Brain microvascular endothelial cell (primary cell): ENCODE measurements at places on chromosomes 2 and 18.

DNA sequence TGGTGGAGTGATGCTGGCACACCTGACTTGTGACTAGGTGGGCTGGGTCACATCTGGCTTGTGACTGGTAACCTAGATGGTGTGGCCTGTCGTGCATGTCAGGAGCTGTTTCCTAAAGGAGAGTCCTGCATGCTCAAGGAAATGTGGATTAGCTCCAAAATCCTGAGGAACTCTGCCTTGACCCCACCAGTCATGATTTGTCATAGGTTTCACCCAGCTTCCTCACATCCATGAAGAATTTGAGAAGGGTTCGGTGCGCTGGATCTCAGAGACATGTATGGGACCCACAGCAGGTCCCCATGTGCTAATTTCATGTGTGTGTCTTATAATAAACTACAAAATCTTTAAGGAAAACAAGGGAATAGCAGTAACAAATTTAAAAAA, 107.2 kb downstream of the COL6A3 start:
- no peak for DNase-seq

DNA sequence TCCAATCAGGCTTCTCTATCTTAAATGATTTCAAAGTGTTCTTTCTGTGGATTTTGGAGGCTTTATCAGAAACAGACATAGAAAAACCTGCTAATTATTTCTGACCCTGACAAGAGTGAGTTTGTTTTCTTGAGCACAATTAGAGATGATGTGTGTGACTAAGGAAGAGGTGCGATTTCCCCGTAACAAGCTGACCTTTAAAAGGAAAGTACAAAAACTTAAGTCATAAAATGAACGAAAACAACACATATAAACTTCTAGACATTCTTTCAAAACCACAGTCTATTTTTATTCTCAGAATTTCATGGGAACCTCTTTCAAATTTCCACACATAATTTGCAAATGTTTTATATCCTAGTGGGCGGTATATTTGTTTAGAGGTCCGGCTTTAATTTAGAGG, 604.8 kb downstream of the CPS1 start:
- peak; percentile 20 for DNase-seq

DNA sequence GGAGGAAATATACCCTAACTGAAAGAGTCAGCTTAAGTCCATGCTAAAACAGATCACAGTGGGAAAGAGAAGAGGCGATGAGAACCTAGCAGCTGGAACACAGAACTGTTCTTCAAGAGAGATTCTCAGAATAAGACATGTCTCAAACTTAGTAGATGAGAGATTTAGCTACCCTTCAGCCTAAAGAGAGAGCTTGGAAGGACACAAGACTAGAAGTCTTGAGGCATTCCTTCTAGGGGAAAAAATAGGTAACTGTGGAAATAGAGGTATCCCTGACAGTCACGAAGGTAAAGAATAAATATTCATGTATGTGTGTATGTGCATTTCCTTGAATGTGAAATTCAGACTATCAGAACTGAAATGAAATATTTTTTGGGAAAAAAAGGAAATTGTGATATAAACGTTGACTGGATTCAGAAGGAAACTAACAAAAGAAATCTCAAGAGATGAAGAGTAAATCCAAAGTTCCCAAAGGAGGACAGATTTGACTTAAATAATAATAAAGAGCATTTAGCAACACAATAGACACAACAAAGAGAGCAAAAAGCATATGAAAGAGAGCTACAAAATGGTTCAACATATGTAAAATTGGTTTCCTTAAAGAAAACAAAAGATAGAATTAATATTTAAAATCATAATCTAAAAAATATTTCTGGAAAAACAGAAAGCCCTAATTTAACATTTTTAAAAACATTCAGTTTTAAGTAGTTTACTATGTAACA, 258.7 kb downstream of the LRP1B start:
- DNase-seq = no peak

- DNase-seq = no peak
Observed at GRCh38 chr2:98685930-98686887, 44.7 kb downstream of the MGAT4A start.

DNA sequence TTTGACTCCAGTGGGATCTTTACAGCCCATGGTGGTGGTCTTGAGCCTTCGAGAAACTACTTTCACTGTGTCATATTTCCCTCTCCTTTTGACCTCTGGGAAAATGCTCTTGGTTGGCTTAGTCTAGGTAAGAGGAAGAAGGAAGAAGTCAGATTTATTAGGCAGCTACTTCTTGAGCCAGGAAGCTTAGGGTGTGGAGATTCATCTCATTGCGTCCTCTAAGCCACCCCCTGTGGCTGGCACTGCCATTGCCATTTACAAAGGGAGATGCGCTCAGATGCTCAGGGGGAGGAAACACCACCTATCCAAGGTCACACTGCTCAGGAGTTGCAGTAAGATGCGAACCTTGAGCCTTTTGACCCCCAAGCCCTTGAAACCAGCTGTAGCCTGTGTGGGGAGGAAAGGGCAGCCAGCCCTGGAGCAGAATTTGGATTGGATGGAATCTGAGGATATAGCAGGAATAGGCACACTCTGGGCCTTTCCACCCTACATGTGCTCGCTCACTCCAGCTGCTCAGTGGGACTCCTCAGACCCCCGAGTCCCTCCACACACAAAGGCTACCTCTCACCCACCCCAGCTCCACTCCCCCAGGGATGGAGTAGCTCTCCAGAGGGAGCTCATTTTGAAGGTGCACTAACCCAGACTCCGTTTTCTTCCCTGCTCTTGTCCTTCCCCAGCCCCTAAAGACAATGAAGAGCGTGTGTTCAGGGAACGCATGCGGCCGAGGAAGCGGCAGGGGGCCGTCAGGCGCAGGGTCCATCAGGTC, 321.3 kb upstream of the EPAS1 start:
- DNase-seq = no peak

GRCh38 chr2:168107322-168107721, 140.1 kb downstream of the STK39 start:
- DNase-seq = no peak

GRCh38 chr2:202039278-202040078, 5.8 kb downstream of the FZD7 start:
- no peak for DNase-seq

DNA sequence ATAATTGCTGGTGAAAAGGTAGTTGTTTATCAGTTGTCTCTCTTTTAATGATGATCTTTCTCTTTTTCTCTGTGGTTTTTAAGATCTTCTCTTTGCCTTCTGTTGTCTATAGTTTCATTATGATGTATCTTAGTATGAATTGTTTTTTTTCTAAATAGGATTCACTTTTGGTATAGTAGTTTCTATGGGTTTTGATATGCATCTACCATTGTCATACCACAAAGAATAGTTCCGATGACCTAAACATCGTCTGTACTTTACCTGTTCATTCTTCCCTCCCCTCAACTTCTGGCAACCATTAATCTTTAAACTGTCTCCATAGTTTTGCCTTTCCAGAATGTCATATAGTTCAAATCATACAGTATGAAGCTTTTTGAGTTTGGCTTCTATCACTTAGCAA, 19.6 kb downstream of the RDH14 start:
- DNase-seq = no peak

DNA sequence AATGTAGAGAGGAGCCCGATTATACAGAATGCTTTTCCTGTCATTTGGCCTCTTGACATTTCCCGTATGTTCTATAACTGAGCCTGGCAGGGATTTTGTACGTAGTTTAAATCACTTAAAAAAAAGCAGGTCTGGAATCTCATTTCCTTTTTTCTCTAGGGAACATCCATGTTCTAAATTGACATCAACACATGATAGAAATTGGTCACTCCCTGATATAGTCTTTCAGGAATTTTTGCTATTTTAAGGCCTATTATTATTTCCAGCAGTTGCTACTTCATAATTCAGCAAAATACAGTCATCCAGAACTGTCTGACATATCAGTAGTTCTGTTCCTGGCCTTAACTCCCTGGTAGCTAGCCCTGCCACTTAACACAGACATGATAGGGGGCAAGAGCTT, 565.7 kb upstream of the ZEB2 start:
- no peak for DNase-seq

GRCh38 chr2:107361751-107362381, 464.8 kb upstream of the RGPD4 start:
- DNase-seq = peak; percentile 42

GRCh38 chr2:185161701-185162100, 563.4 kb downstream of the ZNF804A start:
- DNase-seq = no peak

GRCh38 chr2:136639651-136640050, 125.7 kb upstream of the THSD7B start:
- no peak for DNase-seq

- DNase-seq = no peak
Observed at GRCh38 chr2:102686479-102687439, 67.4 kb downstream of the SLC9A2 start.
